Stimulated activated CD4-positive, alpha-beta T cell treated with anti-CD3 and anti-CD28 coated beads, TNF-alpha, amount 100 ng/mL, for 24 hours (primary cell): ENCODE measurements at places on chromosomes 11 and 22.
A peak's percentile ranks its signal among the peaks of the same experiment; 100 is the strongest.

GRCh38 chr11:2789331-2789730, 89.5 kb upstream of the KCNQ1OT1 start:
- DNase-seq: no peak

DNA sequence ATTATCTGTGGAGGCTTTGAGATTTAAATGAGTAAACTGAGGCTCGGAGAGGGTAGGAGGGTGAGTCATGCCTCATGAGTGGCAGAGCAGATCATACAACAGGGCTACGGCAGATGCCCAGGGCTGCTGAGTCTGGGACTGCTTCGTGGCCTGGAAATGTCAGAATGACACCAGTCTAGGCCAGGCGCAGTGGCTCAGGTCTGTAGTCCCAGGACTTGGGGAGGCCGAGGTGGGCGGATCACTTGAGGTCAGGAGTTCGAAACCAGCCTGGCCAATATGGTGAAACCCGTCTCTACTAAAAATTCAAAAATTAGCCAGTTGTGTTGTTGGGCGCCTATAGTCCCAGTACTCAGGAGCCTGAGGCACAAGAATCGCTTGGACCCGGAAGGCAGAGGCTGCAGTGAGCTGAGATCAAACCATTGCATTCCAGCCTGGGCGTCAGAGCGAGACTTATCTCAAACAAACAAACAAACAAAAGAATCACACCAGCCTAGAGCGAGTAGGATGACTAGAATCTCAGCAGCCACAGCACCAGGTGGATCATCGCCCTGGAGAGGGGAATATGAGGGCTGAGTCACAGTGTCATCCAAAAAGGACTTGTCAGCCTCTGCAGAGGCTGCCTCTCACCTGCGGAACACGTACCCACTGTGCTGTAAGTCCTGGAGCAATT, 48.6 kb upstream of the ADA2 start:
- no peak for DNase-seq

- DNase-seq: no peak
Measured at GRCh38 chr11:65057526-65057925, 827 bp downstream of the NAALADL1 start.

GRCh38 chr11:119147604-119148333, 1.1 kb upstream of the ABCG4 start:
- no peak for DNase-seq

DNA sequence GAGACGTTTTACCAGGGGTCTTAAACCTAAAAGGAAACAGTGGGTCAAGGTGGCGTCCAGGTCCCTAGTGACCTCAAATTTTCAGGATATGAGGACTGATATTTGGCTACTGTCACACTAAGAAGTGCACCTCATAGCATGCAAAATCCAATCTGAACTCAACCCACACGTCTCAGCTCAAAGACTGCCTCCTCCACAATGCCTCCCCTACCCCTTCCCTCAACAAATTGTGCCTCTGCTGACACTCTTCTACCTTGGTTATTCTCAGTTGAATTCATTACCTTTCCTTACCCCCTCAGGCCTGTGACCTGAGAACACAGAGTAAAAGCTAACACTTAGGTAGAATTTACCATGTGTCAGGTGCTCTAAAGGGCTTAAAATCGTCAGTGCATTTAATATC, 12.4 kb upstream of the LIPT2 start:
- DNase-seq: no peak

- no peak for DNase-seq
Measured at GRCh38 chr11:74533421-74533820, 39.9 kb upstream of the LIPT2 start.

DNA sequence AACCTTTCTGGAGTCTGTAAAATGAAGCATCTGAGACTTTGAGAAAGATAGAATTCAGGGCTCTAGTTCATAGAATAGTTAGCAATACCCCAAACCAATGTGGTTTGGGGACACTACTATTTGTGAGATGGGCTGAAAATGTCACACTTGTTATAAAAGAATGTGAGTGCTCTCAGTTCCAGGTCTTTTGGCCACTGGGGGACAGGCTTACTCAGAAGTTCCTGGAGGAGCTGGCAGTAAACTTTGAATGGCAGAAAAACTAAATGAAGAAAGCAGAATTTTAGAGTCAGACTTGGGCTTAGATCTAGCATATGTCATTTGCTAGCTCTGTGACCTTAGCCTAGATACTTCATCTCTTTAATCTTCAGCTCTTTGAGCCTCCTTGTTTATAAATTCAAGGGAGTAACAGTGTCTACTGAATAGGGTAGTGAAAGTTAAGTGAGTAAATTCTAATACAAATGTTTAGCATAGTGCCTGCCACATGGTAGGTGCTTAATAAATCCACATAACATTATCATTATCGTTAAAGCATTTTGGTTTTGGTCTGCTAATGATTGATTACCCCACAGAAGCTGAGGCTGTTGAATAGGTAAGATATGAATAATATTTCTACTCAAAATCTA, 3.7 kb downstream of the LYVE1 start:
- no peak for DNase-seq

- no peak for DNase-seq
Measured at GRCh38 chr11:46272816-46273427, 4.5 kb upstream of the CREB3L1 start.

GRCh38 chr11:116832350-116833290, 2.9 kb downstream of the APOC3 start:
- DNase-seq: no peak

DNA sequence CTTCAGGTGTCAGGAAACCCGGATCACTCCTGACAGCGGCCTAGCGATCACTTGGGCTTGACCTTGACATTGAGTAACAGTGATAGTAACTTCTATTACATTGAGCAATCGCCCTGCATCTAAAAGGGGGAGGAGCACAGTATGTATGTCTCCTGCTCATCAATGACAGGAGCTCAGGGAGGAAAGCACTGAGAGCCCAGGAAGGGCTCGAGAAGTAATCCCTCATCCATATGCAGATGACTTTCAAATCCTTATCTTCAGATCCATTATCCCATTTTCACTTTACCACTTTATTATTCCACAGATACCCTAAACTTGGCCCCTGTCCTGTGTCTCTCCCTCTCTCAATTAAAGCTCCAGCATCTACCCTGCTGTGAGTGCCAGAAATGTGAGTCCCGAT, 47.8 kb downstream of the ABTB2 start:
- DNase-seq: no peak

DNA sequence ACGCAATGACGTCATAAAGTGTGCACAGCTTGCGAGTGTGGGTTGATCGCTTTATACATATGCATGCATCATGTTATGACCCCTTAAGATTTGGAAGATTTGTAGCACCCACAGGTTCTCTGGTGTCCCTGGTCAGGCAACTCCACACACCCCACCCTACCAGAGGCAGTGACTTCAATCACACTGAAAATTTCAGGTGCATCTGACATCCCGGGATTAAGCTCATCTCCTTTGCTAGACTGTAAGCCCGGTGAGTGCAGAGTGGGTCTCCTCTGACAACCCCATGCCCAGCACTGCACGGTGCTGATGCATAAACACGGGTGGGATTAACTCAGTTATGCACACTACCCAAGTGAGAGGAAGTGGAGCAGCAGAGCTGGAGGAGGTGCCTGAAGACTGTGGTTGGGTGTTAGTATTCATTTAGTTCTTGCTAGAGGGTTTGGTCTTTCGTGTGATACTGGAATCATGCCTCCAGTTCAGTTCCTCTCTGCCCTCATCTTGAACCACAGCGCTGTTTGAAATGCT, 6.5 kb downstream of the ARSA start:
- DNase-seq: no peak

DNA sequence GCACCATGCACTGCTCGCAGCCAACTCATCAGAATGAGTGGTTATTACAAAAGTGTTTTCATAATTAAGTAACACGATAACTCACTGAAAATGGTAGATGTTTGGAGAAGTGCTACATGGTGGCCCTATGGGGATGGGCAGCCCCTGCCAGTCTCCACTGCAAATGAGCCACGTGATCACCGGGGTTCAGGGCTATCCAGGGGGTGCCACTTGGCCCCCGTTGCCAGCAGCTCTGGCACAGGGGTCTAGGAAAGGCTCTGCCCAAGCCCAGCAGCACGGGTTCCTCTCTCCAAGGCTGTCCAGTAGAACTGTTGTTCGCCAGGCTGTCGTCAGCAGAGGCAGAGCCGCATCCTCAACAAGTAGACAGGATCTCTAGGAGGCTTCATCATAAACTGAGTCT, 382.1 kb upstream of the B3GAT1 start:
- DNase-seq: no peak

DNA sequence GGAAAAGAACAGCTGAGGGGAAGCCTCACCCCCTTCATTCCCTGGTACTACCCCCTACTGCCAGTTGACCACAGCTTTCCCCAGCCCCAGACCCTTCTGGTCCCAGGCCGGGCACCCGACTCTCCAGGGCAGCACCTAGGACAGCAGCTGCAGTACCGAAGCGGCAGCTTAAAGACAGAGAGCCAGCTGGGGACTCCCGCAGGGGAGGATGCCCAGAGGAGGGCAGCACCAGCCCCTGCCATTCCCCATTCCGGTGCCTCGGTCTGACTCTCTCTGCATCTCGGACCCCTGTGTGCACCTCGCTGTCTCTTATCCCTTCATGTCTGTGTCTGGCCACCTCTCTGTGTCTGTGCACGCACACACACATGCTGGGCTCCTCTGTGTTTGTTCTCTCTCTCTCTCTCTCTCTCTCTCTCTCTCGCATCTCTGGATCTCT, 9.4 kb downstream of the IGSF9B start:
- peak; percentile 33 for DNase-seq

DNA sequence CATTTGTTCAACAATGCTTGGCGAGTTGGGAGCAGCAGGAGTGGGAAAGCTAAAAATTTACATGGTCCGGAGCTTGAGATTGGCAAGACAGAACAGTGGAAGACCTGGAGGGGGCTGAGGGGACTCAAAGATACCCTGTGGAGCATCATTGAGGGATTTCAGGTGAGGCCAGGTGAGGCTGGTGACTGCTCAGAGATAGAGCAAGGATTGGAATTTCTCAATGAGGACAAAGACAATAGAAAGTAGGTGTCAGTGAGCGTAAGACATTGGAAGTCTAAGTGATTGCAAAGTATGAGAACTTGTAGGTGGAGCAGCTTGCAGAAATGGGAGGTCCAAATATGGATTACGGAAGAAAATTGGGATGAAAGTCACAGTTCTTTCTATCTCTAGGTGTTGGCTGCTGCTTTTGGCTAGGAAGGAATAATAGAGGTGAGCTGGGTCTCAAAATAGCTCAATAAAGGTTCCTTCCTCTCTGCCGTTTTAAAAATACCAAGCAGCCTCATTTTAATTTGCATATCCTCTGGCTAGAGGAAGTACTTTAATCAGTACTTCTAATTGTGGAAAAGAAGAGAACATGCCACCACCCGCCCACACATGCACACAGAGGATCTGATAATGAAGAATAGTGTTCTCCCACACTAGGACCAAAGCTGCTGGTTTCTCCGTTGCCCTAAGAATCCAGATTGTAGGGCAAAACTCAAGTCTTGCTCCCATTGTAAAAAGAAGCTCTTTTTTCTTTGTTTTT, 41.8 kb upstream of the SORL1-AS1 start:
- DNase-seq: peak; percentile 56

DNA sequence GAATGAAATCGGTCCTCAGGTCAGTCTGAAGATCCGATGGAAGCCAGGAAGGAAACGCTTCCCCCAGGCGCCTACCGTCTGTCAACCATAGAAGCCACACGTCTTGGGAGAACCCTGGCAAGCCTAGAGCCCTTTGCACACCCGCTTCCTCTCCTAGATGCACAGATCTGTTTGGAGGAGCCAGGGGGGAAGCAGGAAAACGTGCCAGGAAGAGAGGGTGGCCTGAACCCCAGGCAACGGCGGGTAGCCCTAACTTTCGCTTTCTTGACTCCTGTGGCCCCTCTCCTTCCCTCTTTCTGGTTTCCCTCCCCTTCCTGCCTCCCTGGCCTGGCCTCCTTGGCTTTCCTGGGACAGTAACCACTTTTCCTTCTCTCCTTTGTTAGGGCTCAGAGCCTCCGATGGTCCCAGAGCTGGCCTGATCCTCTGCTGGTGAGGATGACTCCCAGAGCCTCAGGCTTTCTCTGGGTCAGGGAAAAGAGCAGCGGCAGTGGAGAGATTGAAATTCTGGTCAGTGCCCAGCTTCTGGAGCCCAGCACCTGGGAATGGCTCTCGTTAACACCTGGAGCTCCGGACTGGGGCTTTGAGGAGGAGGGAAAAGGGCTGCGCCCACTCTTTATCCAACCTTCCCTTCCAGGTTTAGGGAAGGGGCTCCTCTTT, 2.1 kb downstream of the FXYD6 start:
- no peak for DNase-seq

DNA sequence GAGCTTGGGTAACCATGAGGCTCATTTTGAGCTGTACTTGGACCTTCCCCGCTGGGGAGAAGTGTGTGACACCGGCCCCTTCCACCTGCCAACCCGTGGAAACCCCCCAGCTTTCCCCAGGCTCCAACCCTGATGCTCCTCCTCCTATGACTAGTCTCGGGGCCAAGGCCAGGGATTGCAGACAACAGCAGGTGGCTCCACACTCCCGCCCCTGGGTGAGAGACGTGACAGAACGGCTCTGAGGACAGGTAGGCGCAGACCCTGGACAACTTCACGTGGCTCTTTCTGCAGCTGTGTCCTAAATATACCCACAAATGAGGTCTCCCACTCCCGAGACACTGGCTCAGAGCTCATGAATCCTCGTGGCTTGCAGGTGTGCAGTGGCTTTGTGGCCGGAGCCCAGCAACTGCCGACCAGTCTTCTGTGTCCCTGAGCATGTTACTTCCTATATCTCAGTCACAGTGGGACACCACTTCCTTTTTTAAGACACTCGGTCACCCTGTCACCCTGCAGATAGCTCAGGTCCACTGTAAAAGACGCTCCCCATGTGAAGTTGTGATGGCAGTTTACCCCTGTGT, 55.2 kb downstream of the NECTIN1 start:
- no peak for DNase-seq

- no peak for DNase-seq
Measured at GRCh38 chr22:50305923-50306566, 1.4 kb downstream of the PLXNB2 start.

- DNase-seq: peak; percentile 33
Measured at GRCh38 chr11:64809781-64810241, 540 bp downstream of the MEN1 start.

DNA sequence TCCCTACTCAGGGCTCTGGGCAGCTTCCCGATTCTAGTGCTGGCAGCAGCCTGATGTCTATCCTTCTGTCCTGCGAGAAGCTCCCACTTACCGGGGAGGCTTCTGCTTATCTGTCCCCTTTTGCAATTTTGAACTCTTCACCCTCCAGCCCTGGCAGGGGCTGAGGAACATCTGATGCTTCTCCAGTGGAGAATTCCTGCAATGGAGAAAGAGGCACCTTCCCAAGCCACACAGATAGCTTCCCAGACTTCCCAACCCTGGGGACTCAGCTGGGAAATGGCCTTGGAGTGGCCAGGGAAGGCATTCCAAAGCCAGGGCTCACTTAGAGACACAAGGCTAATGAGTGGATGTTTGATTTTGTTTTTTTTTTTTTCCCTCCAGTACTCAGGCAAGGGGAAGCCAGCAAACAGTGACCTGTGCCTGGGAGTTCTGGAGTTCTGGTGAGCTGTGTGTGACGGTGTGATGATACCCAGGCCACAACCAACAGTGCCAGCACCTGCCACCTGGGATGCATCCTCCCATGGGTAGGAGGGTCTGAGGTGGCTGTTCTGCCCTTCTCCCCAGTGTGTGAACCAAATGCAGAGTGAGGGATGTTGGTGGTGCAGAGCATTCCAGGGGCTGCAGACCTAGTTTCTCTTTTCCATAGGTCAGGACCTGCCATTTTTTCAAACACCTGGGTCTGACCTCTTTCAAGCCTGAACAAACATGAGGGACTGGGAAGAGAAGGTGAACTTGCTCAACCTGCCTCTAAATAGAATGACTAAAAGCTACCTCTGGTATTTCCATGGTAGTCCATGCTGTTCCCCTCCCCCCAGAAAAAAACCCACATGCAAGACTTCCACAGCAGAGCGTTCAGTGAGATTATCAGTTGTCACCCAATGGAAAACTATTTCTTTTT, 95.1 kb downstream of the CCDC81 start:
- no peak for DNase-seq

GRCh38 chr11:122459064-122459463, 196.5 kb upstream of the UBASH3B start:
- no peak for DNase-seq
